RWPE1 (cell line): ENCODE measurements at places on chromosomes 3 and 15.

- DNase-seq, result no peak
Observed at GRCh38 chr3:61008998-61009380, 242.3 kb downstream of the FHIT start.

DNA sequence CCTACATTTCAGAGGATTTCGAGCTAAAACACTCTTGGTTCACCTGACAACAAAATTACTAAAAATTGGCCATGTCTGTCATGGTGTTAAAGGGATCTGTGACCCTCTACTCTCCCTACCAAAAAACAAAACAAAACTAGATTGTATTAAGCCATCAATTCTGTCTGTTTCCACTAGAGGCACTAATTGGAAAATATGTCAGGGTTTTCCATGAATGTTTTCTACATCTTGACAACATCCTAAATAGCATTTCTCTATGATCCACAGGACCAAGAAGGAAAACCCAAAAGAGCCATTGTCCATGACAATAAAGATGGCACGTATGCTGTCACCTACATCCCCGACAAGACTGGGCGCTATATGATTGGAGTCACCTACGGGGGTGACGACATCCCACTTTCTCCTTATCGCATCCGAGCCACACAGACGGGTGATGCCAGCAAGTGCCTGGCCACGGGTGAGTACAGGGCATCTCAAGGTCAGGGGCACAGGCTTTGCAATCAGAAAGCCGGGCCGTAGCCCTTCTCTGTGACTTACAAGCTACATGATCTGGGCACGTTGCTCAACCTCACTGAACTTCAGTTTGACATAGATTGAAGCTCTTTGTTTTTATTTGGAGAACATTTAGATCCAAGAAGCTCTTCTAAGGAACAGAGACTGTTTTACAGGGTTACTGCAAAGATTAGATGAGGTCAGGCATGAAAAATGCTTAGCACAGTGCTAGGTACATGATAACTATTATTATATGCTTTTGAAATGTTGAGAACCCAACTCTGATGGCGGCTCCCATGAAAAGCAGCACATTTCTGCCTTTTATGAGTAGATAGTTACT is 74.8 kb downstream of the DNASE1L3 start:
- no peak for DNase-seq

GRCh38 chr3:16178628-16178988 is 4.1 kb downstream of the GALNT15 start:
- no peak for DNase-seq

DNA sequence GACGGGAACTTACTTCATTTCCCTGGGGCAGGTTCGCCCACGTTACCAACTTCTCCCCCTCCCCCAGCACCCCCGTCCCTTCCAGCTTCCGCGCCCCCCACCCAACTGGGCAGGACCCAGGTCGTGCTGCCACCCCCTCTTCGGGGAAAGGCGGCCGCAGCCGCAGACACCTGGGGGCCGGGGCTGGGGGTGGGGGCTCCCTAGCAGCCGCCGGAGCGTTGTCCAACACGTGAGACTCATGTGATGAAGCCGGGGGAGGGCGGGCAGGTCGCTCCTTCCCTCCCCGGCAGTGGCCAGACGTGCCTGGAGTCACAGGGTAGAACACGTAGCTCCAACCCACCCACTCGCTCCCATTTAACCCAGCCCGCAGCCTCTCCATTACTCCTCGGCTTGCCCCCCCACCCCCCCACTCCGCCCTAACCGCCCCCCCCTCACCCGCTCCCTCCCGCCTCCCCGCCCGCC is 240 bp upstream of the BHLHE40 start:
- peak; percentile 90 for DNase-seq

DNA sequence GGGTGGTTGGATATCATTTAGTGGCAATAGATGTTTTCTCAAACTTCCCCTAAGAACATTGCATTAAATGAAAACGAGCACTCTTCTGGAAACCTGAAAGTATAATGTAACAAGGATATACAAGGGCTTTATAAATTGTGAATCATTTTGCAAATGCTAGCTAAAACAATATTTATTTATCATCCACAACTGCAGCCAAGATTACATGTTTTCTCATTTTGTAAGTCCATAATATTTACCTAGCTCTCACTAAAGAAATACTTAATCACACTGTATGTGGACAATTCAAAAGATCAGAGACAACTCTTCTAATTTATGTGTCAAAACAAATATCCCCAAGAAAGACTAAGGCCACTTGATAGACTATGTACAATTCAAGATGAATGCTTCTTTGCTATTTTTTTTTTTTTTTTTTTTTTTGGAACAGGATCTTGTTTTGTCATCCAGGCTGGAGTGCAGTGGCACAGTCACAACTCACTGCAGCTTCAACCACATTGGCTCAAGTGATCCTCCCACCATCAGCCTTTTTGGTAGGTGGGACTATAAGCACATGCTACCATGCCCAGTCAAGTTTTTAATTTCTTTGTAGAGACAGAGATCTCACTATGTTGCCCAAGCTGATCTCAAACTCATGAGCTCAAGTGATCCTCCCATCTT is 427.7 kb upstream of the THBS1 start:
- no peak for DNase-seq

GRCh38 chr3:98985431-98985830 is 83.9 kb upstream of the DCBLD2 start:
- no peak for DNase-seq

DNA sequence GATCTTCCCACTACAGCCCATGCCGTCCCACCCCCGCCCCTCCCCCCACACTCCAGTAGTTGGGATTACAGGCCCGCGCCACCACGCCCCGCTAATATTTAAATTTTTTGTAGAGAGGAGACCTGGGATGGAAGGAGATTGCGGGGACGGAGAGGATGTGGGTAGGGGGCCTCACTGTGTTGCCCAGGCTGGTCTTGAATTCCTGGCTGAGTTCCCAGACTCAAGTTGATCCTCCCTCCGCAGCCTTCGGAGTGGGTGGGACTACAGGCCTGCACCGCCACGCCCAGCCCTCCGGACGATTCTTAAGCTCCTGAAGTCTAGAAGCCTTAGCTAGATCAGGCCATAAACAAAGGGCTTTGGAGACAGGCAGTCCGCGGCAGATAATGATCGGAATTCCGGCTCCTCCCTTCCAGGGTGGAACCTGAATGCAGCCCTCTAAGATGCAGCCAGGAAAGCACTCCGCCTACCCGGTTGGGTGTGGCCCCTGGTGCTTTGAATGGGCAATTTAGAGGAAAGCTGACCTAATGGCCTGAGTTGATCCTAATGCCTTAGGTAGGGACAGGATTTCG is at the start of gene DPPA2:
TSS of gene DPPA2 (minus strand) at position 356 of the 569 bp plus-strand sequence. CDS start 1,975 bp downstream, outside the sequence.
- DNase-seq, result no peak

GRCh38 chr3:65619451-65619881 is 419.3 kb downstream of the MAGI1 start:
- DNase-seq, result no peak

GRCh38 chr3:134362670-134363380 is 11.4 kb downstream of the AMOTL2 start:
- DNase-seq, result no peak

- DNase-seq, result no peak
Observed at GRCh38 chr15:36401586-36401966, 177.8 kb upstream of the CDIN1 start.

DNA sequence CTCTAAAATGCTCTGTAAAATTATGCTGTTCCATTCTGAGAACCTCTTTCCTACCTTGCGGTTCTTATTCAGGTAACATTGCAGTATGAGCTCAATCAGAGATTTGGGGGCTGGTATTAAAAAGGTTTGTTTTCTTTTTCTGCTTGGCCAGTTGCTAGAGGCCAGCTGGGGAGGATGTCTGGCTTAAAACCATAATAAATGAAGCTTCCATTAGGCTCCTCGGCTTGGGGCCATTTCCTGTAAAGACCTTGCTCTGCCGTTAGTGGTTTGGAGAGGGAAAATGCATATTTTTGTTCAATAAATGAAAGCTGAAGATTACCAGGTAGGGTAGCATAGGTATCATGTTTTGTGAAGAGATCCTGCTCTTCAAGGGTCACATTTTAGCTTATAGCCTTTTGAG is 55.2 kb downstream of the MCTP2 start:
- DNase-seq, result no peak

- no peak for DNase-seq
Observed at GRCh38 chr3:95217661-95218060, 1154.8 kb downstream of the NSUN3 start.

- no peak for DNase-seq
Observed at GRCh38 chr3:29711255-29711771, 430.4 kb downstream of the RBMS3 start.

- DNase-seq, result no peak
Observed at GRCh38 chr15:88187195-88187594, 69.3 kb downstream of the NTRK3 start.

GRCh38 chr3:3127432-3128010 is 781 bp downstream of the TRNT1 start:
- DNase-seq, result no peak

- no peak for DNase-seq
Observed at GRCh38 chr3:53354945-53355498, 7.7 kb upstream of the DCP1A start.

GRCh38 chr3:170027233-170028102 is 10.3 kb upstream of the GPR160 start:
- DNase-seq, result no peak

DNA sequence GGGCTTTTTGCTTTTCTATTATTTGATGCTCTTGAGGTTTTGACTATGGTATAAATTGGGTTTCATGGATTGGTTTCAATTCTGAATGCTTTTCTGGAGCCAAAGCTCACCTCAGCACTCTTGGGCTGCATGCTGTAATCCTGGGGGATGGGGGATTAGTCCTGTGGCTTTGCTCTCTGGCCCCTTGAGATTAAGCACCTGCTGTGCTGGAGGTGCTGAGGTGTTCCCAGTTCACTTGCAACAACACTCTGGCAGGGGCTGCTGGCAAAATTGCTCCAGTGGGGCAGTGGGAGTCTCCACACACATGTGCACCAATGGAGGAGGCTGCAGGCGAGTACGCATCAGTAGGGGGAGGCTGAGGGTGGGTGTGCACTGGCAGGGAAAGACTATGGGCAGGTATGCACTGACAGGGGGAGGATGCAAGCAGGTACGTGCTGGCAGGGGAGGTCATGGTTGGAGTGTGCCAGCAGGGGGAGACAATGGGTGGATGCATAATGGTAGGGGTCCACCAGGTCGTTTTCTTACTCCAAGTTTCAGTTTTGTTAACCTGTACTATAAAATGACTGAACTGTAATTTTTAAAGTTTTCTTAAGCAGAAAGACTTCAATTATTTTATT is 489.2 kb downstream of the FGF12 start:
- DNase-seq, result no peak

- DNase-seq, result no peak
Observed at GRCh38 chr15:58554758-58555157, 123.0 kb downstream of the LIPC start.

DNA sequence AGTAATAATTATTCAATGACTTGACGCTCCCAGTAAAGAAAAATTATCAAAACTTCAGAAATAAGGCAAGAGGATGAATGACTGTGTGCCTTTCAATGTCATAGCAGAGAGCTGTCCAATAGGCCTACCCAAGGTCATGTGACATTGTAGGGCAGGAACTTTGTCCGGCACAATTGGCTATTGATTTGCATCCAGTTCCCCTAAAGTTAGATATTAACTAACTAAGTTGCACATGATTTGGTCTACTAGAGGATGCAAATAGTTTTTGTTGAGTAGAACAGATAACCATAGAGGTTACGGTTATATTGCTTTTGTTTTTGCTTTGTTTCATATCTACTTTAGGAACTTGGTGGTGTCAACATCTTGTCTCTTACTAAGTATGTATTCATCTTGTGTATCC is 127.9 kb upstream of the PFN2 start:
- no peak for DNase-seq

GRCh38 chr3:172580680-172581401 is 57.6 kb upstream of the TNFSF10 start:
- DNase-seq, result no peak

DNA sequence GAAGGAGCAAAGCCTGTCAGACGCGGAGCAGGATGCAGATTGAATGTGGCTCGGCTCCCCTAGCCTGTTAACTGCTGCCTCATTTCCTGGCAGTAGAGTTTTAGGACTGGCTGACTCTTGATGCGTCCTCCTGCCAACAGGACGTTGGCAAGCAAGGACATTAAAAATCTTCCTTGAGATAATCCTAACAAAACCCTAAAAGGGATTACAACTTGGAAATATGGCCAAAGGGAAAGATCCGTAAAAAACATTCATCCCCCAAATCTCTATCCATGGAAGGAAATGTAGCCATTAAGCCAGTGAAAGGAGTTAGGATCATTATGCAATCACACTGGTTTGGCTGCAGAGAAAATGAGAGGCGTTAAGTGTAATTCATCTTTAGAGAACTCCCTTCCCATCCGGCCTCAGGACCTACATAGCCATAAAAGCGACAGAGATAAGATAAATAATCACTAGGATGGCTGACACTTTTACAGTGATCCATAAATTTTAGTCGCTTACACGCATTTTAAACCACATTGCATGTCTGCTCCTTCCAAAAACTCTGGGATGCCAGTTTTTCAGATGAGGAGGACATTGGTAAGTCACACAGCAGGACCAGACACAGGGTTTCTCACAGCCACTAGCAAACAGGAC is 44.5 kb upstream of the C3orf80 start:
- DNase-seq, result no peak

DNA sequence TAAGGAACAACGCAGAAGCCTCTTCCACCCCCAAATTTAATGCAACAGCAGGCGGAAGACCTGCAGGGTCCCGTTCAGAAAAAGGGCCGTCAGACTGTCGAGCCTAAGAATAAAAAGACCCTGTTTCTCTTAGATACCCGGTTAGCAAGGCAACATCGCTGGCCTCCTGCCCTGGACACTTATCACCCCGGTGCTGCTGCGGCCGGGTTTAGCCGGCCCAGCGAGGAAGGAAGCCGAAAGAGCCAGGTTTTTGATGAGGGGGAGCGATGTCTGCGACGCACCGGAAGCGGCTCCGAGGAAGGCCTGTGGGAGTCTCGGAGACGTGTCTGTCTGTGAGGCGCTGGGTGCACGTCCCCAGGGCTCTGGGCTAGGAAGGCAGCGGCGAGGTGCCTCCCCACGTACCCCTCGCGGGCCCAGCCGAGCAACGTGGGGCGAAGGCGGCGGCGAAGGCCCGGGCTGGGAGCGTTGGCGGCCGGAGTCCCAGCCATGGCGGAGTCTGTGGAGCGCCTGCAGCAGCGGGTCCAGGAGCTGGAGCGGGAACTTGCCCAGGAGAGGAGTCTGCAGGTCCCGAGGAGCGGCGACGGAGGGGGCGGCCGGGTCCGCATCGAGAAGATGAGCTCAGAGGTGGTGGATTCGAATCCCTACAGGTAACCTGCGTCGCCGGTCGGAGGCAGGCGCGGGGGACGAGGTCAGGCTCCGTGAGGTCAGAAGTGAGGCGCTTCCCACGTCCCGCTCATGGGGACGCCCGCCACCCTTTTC is at the start of gene UBA5:
TSS of gene UBA5 (plus strand) at position 278 of the 759 bp plus-strand sequence. CDS start at position 487, 209 bp downstream.
- DNase-seq, result peak; percentile 71

DNA sequence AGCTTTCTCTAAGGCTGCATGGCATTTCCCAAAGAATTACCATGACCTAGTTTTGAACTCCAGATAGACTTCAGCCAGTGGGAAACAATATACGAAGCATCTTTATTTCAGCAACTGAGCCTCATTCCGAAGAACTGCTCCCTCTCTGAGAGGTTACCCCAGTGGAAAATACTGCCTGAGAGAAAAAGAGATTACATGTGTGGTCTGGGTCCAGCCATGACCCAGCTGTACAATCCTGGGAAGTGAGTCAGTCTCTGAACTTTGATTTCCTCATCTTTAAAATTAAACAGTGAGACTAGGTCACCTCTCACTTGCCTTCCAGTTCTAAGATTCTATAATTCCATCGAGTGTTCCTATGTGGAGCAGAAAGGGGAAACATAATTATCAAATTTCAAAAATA is 42.4 kb downstream of the TNIK start:
- peak; percentile 50 for DNase-seq
